ENCODE measurements at places on chromosomes 12 and 14.

DNA sequence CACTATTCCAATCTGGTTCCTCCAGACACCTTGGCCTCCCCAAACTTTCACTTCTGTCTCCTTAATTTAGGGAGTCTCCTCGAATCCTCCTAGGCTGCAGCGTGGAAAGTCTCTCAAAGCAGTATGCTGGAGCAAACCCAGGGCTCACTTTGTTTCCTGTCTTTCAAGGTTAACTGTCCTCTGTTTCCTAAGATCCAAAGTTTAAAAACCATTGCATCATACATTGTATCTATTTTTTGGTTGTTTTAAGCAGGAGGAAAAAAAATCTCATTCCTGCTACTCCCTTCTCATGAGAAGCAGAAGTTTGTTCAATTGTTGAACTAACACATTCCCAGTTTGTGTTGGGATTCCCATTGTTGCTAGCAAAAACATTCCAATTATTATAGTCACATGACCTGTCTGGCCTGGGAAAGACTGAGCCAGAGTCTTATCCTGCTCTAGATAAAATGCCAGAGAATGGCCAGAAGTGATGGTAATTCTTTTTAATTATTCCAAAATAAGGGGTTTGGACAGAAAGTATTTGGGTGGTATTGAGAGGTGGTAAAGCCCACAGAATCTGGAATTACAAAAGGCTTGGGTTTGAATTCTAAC, 67.3 kb downstream of the HSPB8 start:
- no peak for DNase-seq

- no peak for DNase-seq
Measured at GRCh38 chr12:90964616-90965015, 9.6 kb upstream of the CCER1 start.

DNA sequence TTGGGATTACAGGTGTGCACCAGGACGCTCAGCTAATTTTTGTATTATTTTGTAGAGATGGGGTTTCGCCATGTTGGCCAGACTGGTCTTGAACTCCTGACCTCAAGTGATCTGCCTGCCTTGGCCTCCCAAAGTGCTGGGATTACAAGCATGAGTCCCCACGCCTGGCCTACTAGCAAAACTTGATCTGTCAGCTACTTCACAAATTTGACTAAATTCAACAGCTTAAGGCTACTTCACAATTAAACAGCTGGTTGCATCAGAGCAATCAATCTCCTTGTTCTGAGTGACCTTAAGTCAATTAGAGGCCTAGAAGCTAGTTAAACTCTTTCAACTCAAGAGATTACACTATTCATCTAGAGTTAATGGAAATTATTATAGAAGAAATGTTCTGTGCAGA, 12.2 kb downstream of the COQ10A start:
- DNase-seq, result no peak

DNA sequence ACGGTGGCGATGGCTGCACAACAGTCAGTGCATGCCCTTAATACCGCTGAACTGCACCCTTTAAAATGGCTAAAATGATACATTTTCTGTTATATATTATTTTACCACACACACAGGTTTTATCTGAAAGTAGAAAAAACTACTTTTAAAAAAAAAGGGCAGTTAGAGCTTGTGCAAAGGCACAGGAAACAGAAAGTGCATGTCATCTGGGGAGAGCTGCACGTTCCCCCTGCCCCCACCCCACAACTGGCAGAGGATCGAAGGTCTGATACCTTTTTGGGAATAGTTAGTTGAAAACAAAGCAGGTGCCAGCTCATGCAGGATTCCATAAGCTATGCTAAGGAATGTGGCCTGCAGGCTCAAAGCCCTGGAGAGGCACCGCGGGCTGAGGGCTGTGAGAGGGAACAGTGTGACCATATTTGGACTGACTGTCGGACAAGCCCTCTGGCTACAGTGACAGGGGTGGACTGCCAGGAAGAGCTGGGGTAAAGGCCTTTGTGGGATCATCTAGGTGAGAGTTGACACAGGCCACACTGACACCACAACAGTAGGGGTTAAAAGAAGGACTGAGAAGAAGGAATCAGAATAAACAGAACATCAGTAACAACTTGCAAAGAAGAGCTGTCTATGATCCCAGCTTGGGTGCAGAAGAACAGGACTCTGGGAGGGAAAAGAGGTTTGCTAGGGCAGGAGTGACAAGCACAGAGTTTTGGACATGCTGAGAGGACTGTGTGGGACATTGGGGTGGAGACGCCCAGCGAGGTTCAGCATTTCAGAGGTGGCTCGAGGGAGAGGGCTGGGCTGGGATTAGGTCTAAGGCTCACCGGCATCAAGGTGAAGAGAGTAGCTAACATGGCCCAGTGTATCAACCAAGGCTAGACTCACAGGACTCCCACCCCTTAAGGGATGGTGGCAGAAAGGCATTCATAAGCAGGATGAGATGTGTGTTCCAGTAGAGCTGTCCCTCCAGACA, 54.6 kb downstream of the ACTN1 start:
- no peak for DNase-seq

GRCh38 chr14:99808154-99808505, 14.9 kb downstream of the EML1 start:
- DNase-seq, result no peak

Data from stimulated activated CD4-positive, alpha-beta T cell treated with anti-CD3 and anti-CD28 coated beads, TNF-alpha, amount 100 ng/mL, for 1 hour (primary cell).